Muscle of back (tissue), 13 donors: ENCODE measurements at places on chromosomes 1 and 21.

- no peak for DNase-seq
Measured at GRCh38 chr1:153906396-153906795, 16.4 kb downstream of the GATAD2B start.

DNA sequence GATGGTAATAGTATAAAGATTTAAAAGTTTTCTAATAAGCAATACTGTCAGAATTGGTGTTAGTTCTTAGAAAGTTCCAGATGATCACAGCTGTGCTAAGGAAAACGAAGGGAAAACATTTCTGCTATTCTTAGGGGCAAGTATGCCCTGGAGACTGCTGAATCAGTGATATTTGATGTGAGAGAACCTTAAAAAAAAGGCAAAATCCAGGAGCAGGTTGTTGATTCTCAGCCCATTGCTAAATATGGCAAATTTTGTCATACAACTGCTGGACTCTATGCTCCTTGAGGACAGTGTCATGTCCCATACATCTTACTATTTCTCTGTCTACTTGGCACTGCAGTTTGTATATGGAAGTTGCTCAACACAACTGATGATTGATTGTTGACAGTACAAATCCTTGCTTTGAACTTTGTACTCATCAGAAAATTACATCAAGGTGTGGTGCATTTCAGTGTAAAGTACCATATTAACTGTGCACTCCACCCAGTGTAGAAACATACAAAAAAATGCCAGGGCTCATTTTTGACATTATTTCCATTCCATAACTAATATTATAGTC, 10.9 kb downstream of the CRCT1 start:
- no peak for DNase-seq

- no peak for DNase-seq
Measured at GRCh38 chr1:92554216-92554615, 67.5 kb upstream of the GFI1 start.

DNA sequence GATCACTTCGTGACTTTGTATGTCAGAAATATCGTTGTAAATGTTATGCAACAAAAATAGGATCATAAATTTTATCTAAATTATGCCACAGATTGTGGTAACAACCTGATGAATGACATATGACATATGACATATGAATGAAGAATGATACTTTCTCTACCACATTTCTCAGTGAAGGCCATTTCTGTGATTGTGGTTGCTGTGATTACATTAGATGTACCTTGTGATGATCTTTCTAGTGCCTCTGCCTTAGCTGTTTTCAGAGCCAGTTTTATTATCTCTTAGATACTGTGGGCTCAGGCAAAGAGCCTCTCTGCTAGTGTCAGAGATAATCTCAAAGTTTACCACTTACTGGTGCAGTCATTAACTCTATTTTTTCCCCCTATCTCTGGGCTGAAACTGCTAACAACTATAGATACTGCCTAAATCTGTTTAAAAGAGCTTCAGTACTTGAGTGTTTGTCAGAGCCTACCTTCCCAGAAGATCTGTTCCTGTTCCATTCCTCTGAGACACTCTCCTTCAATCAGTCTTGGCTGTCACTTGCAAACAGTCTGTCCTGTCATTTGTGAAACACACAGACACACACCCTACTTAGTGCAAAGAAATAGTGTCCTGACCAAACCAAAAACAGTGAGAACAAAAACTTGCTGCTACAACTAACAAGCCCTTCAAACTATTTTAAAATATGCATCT, 55.5 kb downstream of the HMCN1 start:
- DNase-seq, result no peak

DNA sequence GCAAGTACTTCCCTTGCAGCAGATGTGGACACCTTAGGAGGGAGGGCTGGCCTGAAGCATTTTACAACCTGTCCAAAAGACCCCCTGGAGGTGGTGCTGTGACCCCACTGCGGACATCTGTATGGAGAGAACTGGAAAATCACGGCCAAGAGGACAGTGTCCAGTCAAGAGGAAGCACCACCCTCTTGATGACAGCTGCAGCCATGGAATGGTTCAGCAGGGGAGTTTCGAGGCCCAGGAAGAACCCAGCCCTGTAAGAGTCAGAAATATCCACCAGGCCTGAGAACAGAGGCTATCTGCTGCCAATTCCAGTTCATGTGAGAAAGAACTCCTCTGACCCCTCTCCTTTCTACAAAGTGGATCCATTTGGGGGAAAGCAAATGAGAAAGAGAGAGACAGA, 126.8 kb downstream of the PLXNA2 start:
- DNase-seq, result no peak

- no peak for DNase-seq
Measured at GRCh38 chr1:85934516-85934915, 222.1 kb downstream of the COL24A1 start.

- DNase-seq, result peak; percentile 82
Measured at GRCh38 chr1:183291802-183292514, 105.9 kb downstream of the LAMC2 start.

- DNase-seq, result no peak
Measured at GRCh38 chr1:34715139-34715538, 39.7 kb upstream of the GJB5 start.

- DNase-seq, result no peak
Measured at GRCh38 chr1:1597275-1597930, 2.5 kb downstream of the FNDC10 start.

DNA sequence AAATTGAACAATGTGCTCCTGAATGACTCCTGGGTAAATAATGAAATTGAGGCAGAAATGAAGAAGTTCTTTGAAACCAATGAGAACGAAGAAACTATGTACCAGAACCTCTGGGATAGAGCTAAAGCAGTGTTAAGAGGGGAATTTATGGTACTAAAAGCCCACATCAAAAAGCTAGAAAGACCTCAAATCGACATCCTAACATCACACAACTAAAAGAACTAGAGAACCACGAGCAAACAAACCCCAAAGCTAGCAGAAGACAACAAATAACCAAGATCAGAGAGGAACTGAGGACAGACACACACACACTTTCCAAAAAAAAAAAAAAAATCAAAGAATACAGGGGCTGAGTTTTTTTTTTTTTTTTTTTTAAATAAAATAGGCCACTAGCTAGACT, 564.2 kb downstream of the SMYD3 start:
- no peak for DNase-seq

DNA sequence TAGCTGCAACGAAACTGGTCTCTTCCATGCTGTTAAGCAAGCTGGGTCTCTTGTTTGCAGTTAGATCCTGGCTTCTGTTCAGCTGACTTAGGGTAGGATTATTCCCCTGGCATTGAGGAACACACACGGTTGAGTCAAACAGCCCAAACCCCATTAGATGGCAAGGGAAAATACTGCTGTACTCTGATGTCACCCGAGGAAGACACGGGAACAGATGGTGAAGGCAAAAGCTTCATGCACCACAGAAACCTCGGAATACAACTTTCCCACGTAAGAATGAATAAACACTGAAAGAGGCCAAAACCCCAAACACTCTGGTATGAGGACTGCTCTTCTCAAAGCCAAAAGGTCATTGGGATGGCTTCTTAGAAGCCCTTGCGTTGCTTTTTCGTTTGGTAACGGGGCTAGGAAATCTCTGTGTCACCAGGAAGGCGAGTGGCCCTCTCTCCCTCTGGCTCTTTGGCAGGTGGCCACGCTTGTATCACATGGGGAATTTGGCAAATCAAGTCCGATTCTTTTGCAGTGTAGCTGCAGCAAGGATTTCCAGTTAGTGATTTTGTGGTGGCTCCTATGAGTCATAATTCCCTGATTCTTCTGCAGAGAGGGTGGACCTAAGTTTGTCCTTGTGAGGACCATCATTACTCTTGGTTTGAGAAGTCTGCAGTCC, 16.7 kb upstream of the LYST start:
- peak; percentile 55 for DNase-seq

GRCh38 chr1:240474133-240474614, 137.8 kb downstream of the GREM2 start:
- no peak for DNase-seq

GRCh38 chr1:212254853-212255363, 30.3 kb upstream of the PPP2R5A start:
- DNase-seq, result no peak

DNA sequence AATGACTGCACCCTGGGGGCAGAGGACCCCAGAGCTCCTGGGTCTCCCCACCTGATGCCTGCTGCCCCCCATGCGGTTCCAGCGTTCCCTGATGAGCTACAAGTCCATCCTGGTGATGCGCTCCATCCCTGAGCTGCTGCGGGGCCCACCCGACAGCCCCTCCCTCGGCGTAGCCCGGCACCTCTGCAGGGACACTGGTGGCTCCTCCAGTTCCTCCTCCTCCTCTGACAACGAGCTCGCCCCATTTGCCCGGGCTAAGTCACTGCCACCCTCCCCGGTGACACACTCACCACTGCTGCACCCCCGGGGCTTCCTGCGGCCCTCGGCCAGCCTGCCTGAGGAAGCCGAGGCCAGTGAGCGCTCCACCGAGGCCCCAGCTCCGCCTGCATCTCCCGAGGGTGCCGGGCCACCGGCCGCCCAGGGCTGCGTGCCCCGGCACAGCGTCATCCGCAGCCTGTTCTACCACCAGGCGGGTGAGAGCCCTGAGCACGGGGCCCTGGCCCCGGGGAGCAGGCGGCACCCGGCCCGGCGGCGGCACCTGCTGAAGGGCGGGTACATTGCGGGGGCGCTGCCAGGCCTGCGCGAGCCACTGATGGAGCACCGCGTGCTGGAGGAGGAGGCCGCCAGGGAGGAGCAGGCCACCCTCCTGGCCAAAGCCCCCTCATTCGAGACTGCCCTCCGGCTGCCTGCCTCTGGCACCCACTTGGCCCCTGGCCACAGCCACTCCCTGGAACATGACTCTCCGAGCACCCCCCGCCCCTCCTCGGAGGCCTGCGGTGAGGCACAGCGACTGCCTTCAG, 35.5 kb downstream of the TRIM11 start:
- DNase-seq, result no peak

DNA sequence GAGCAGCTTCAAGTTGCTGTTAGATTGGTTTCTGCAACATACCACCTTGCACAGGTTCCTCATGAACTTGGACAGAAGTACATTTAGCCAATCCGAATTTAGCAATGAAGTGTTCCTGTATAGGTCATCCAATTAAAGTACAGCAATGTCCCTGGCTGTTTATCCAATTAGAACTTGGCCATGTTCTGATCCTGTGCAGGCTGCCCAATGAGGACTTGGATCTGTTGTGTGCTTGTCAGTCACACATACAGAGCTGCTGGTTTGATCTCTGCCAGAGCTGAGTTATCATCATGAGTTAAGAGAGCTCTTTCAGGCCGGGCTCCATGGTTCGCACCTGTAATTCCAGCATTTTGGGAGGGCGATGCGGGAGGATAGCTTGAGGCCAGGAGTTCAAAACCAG, 22.0 kb upstream of the IFNLR1 start:
- DNase-seq, result no peak
